NCI-H774 (cell line): ENCODE measurements at places on chromosomes 2 and 18.

DNA sequence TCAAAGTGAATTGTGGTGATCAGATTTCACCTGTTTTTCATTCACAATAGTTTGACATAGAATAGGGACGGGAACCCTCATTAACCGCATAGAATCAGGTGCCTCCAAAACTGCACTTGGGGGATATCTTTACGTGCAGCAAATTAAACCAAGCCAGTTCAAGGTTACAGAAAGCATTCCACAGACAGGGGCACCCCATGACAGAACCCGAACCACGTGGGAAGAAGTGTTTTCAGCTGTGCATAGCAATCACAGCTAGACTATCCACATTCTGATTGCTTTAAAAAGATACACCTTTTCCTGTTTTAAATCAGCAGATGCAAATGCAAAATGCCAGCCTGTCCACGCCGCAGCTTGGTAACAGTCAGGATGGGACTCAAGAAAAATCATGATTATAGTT lies 205.8 kb downstream of the ANAPC1 start:
- no peak for DNase-seq

DNA sequence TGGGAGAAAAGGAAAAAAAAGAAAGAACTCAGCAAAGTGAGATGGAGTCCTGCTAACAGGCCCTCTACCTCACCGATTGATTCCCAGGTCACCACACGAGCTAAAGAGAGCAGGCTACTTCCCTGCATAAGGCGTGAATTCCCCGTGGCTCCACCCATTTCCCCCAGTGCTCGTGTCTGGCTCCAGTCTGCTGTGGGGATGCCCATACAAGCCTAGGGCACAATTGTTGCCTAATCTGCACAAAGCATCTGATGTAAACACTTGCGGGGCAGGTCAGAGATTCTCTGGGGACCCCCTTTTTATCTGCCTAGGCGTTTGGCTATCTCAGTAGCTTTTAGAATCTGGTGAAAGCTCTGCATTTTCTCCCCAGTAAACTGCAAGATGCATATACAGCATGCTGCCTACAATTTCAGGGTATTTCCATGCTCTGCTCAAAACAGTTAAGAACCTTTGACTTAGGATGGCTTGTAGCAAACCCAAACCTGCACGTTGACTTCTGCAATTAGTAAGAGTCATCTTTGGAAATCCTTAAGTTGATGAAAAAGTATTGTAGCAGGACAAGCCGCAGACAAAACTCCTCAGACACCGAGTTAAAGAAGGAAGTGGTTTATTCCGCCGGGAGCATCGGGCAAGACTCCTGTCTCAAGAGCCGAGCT lies 34.8 kb downstream of the MYO3B start:
- DNase-seq: no peak

GRCh38 chr18:23377669-23378301 lies 75.3 kb upstream of the RIOK3 start:
- no peak for DNase-seq

GRCh38 chr2:169324581-169325260 lies 37.6 kb downstream of the LRP2 start:
- no peak for DNase-seq

DNA sequence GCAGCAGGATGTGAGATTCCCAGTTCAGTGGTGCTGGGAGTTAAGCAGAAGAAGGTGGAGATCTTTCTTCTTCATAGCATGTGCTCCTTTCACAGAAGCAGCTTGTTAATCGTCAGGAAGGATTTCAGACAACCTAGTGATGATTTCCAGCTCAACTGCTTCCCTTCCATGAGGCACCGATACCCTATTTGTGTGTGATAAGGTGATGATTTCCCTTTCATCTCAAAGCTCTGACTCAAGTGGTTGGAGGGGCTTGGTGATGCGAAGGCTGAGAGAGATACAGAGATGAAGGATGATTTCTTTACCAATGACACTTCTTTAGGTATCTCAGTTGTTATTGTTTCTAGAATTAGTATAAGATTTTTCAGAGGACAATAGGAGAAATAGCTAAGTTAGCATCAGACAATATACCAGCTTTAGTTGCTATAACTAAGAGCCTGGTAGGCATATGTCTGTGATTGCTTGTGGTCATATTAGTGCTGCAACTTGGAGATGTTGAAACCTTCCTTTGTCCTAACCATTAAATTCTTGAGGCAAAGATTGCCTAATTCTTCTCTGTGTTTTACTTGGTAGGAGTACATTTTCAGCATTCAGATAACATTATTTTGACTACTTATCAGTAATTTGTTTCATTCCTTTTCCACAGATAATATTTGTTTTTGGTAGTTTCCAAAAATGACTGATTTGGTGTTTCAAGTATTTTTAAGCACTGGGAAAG lies 111.3 kb downstream of the PLCL1 start:
- no peak for DNase-seq

- DNase-seq: no peak
Observed at GRCh38 chr2:82656420-82656819, 1802.7 kb downstream of the SUCLG1 start.

DNA sequence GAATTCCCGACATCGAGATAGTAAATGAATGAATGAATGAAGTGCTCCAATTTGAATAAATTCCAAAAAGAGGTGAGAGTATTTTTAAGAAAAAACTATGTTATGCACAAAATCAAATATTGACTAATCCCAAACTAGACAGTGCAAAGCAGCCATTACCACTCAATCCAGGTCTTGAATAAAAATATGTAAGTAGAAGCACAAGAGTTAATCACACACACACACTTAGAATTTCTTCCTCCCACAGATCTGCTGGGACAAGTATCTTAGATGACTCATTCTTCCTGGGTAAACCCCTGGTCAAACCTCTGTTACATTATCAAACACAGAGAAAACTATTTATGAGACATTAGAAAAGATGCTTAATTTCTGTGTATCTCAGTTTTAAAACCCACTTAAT lies 102.0 kb downstream of the PLA2R1 start:
- no peak for DNase-seq

DNA sequence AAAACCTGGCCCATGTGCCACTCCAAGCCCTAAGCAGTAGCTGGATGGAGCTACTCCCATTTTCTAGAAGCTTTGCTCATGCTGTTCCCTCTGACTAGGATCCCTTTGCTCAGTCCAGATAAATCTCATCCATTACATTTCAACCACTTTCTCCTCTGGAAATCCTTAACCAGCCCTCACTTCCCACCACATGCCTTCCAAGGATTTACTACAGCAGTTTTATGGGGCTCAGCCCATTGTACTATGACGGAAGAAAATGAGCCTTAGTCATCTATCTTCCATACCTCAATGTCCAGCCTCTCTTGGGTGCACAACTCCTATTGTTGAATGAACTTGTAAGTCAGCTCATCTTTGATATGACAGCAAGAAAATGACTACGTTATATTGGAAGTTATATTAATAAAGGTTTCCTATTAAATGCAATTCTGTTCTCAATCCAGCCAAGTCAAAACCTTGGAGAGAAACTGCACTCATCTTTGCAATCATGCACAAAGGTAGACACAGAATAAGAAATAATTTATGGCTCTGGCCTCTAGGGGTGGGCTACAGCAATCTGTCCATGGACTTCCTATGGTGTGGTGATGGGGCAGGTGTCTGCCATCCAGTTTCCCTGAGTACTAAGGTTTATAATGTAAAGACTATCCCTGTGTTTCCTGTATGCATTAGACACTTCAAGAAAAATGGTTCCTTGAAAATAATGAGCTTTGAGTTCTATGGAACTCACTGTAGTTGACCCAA lies 3.4 kb downstream of the B4GALT6 start:
- no peak for DNase-seq

DNA sequence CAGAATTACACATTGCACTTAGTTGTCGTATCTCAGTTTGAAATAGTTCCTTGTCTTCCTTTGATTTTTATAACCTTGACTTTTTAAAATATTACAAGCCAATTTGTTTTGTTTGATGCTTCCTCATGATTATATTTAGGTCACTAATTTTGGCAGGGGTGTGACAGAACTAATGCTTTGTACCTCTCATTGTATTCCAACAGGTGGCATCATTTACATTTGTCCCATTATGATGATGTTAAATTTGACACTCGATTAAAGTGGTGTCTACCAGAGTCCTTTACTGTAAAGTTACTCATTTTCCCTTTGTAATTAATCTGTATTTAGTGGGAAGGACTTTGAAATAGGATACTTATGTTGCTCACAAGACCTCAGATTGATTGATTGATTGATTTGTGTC lies 21.5 kb upstream of the MFSD2B start:
- peak; percentile 1 for DNase-seq

DNA sequence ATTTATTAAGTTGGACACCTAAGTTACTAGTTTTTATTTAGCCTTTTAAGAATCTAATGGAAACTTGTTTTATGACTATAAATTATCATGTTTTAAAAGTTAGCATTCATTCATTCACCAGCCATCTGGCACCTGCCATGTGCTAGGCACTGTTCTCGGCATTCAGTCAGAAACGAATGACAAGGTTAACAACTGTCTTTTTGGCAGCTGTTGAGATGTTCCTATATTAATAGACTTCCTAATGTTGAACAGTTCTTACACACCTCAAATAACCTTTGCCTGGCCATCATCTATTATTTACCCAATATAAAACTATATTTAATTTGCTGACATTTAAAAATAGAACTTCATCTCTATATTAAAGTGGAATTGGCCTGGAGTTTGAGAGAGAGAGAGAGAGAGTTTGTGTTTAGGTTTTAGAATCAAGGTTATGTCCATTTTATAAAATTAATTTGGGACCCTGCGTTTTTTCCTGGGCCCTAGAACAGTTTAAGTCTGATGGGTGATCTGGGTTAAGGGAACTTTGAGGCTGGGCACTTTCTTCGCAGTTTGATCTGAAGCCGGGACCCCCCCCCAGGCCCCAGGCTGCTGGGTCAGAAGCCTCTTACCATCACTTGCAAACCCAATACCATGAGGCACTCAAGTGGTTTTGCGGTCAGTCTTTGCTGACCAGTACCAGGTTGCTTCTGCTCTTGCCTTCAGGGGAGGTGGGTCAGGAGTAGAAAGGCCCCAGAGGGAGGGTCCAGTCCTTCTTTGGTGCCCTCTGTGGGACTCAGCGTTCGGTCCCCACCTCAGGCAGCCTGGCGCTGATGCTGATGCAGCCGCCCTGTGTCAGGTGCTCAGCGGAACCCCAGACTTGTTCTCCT lies 48.3 kb upstream of the ASB1 start:
- peak; percentile 7 for DNase-seq

GRCh38 chr2:200065477-200065876 lies 110.1 kb downstream of the MAIP1 start:
- DNase-seq: no peak
